IMR-90 (cell line): ENCODE measurements at places on chromosomes 1 and 21.

- DNase-seq: no peak
Observed at GRCh38 chr21:35328856-35329455, 279.9 kb upstream of the RUNX1 start.

- DNase-seq: no peak
Observed at GRCh38 chr1:76292418-76293184, 218.1 kb downstream of the ST6GALNAC3 start.

DNA sequence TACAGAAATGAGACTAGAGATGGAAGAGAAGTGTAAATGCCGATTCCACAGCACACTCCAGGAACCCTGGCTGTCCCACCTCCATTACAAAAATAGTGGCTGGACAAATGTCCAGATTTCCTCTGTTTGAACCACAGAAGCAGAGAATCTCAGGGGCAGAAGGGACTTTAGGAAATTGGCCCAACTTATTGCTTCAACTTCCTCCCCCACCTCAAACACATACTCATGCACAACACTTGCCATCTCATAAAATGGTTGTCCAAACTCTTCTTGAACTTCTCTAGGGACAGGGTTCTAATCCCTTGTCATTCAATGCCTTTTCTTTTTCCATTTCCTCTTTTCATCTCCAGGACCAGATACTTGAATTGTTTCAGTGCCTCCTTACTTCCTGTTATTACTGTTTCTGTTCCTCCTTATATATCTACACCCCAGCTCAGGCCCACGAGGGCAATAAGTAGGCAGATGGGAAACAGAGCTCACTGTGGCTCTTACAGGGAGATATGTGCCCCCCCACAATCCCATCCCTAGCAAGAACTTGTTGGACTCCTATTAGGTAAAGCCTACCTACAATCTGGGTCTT is 8.5 kb upstream of the B4GALT3 start:
- DNase-seq: no peak

DNA sequence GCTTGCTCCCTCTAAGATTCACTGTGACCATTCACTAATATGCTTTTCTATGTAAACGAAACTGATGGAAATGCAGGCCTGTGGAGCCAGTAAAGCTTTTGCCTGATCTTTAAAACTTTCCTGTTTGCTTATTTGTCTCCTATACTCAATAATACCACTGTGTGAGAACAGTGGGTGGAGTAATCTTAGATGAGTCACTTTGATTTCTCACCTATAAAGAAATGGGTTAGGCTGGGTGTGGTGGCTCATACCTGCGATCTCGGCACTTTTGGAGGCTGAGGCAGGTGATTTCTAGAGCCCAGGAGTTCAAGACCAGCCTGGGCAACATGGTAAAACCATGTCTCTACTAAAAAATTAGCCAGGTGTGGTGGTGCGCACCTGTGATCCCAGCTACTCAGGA is 70.8 kb downstream of the RWDD3 start:
- DNase-seq: no peak

- no peak for DNase-seq
Observed at GRCh38 chr1:39483276-39483675, 8.2 kb upstream of the BMP8A start.

- peak; percentile 21 for DNase-seq
Observed at GRCh38 chr1:52579415-52579814, 22.8 kb upstream of the GPX7 start.

GRCh38 chr1:110059133-110059863 is 11.2 kb downstream of the ALX3 start:
- peak; percentile 24 for DNase-seq

GRCh38 chr1:204084247-204084772 is 11.4 kb downstream of the SOX13 start:
- no peak for DNase-seq

GRCh38 chr1:206666954-206667665 is 17.6 kb upstream of the MAPKAPK2 start:
- DNase-seq: no peak

GRCh38 chr1:68479501-68479900 is 17.4 kb downstream of the DEPDC1 start:
- no peak for DNase-seq

GRCh38 chr21:28074676-28075075 is 918.0 kb downstream of the LTN1 start:
- no peak for DNase-seq
